Activated T-helper 17 cell treated with anti-CD3 and anti-CD28 coated beads, Interleukin-2, amount 50 U/mL, for 72 hours (primary cell): ENCODE measurements at places on chromosomes 6 and 20.

- ATAC-seq = peak; percentile 63
Observed at GRCh38 chr20:31717478-31718201, 5.0 kb downstream of the BCL2L1 start.

GRCh38 chr6:144055121-144055931 is 40.0 kb downstream of the SF3B5 start:
- peak; percentile 88 for ATAC-seq

GRCh38 chr20:61837200-61837599 is 228.5 kb downstream of the TAF4 start:
- ATAC-seq = no peak

DNA sequence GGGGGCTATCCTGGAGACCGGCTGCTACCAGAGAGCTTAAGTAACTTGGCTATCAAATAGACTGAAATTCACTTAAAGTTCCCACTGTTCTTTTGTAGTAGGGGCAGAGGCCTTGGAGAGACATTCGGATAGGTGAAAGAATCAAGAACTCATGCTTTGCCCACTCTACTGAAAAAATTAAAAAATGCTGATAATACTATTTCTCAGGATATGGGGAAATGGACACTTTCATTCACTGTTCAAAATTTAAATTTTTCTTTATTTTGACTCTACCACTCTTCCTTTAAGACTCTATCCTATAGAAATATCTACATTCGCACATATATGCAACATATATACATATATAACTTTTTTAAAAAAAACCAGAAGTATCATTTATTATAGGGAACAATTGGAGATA is 117.8 kb upstream of the CHD6 start:
- no peak for ATAC-seq

DNA sequence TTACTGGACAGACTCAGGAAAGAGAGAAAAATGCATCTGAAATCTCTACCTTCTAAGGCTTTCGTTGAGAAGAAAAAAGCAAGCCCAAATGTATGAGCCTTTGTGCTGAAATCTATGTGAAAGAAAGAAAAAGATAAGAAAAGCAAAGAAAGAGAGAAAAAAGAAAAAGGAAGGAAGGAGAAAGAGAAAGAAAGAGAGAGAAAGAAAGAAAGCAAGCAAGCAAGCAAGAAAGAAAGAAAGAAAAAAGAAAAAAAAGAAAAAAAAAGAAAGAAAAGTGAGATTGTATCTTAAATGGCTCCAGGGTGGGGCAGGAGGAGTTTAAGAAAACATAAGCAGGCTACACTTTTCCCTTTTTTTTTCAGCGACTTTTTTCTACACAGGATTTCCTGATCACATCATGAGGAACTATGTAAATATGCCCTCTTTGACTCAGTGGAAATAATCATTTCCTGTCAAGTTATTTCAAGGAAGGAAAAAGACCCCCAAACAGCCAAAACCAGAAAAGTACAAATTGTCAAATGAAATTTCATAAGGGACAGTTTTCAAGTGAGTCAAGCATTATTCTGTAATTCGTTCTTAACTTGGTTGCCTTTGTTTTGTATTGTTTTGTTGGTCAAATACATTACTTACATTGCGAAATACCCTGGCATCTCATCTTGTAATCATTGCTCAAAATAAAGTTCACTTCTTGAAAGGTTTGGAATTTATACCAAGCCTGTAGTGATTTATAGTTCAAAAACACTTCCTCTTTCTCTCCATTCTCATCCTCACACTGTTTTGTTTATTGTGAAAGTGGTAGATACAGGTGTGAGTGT is 79.5 kb upstream of the RNF217 start:
- no peak for ATAC-seq

DNA sequence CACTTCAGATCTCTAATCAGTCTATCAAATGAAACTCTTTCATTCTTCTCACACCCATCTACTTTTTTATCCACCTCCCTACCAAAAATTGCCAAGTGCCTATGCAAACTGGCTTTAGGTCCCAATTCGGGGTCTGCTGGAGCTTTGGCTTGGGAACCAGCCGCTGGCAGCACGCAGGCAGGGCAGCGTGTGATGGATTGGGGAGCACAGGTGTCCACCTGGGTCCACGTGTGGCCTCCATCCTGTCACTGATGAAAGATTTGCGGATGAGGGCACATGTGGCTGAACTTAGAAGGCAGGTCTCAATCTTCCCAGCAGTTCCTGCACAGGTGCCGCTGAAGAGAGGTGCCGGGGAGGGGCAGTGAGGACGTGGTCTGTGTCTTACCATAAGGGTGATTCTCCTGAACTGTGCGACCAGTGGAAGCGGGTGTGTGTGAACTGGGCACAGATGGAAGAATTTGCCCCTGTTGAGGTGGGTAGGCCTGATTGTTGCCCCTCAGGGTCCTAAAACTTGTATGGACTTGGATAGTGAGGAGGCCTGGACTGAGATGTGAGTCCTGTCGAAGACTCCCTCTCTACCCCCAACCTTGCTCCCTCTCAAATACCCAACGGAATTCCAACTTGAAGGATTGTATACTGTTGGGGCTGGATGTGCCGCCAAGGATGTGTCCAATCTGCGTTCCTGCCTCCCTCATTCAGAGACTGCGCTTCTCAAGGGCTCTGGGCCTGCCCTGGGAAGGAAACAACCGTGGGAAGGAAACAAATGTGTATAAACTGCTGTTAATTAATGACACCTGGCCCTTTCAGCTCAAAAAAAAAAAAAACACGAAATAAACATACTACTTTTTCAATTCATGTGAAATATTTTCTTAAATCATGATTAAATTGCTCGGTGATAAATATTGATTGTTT is 18.4 kb upstream of the RAET1L start:
- ATAC-seq = no peak

DNA sequence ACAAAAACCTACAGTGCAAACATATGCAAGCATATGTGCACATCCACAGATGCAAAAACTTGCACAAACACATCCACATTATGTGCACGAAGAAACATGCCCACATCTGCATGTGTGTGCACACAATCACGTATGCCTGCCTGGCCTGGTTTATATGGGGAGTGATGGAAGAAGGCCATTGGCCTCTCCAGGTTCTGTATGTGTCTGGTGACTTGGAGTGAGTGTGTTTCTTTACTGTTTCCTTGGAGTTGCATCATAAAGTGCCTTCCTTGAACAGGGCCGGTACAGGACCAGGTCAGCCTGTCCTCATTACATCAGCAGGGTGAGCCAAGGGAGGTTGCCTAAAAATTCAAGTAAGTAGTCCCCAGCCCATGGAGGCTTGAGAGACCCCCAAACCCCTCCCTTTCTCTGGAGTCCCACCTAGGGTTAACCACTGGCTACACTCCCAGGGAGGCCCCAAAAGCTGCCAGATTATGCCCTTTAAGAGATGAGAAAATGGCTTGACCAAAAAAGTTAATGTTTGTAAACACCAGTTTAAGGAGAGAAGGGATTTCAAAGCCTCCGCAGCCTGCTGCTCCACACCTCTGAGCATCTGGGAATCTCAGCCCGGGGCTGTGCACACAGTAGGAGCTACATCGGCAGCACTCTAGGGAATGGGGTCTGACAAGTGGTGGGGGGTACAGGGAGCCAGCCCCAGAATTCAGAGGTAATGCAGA is 140.8 kb downstream of the VEGFA start:
- ATAC-seq = no peak
